ENCODE measurements at places on chromosomes 16 and 17. TPM values are rescaled to one million over a fixed set of nuclear protein-coding genes. Genes with fewer than 3 reads are reported as not detected.

Gene ZMYND15
- polyA plus RNA-seq = not detected

Gene HOXB4
- not detected for polyA plus RNA-seq

Gene CA4
- not detected for polyA plus RNA-seq

Gene C1QL1
- 0.19 TPM for polyA plus RNA-seq

Gene ST6GALNAC2
- not detected for polyA plus RNA-seq

Gene SOX8
- polyA plus RNA-seq = 3.9 TPM

Gene PRAC1
- polyA plus RNA-seq = not detected

Gene PDIA2
- polyA plus RNA-seq = 142 TPM

Gene ARL5C
- polyA plus RNA-seq = not detected

Gene DPEP1
- polyA plus RNA-seq = 0.96 TPM

Gene ZNF75A
- 58.3 TPM for polyA plus RNA-seq

Gene CCL1
- polyA plus RNA-seq = not detected

Gene CCL8
- not detected for polyA plus RNA-seq

Gene TBC1D3I
- 0.32 TPM for polyA plus RNA-seq

Gene CCDC200
- polyA plus RNA-seq = not detected

Gene TNP2
- not detected for polyA plus RNA-seq

Gene UMOD
- polyA plus RNA-seq = not detected

Gene NEUROD2
- not detected for polyA plus RNA-seq

Gene RAB37
- not detected for polyA plus RNA-seq

Gene OR1F1
- polyA plus RNA-seq = 2.5 TPM

Gene FLYWCH1
- polyA plus RNA-seq = 33.0 TPM

Gene GPRC5B
- 21.9 TPM for polyA plus RNA-seq

Gene SLC35G6
- polyA plus RNA-seq = not detected

Gene NUBP1
- 33.3 TPM for polyA plus RNA-seq

Gene SULT1A2
- polyA plus RNA-seq = not detected

Gene KIFC3
- polyA plus RNA-seq = 33.2 TPM

Gene OR4D1
- not detected for polyA plus RNA-seq

Gene RSAD1
- 73.5 TPM for polyA plus RNA-seq

Gene KDM6B
- polyA plus RNA-seq = 2.5 TPM

Gene TBC1D3C
- polyA plus RNA-seq = 8.1 TPM

Gene STXBP4
- polyA plus RNA-seq = 21.3 TPM

Gene FBXL19
- 124 TPM for polyA plus RNA-seq

Gene PIMREG
- 6.0 TPM for polyA plus RNA-seq

Gene SLC16A5
- polyA plus RNA-seq = not detected

Gene ADAP2
- 1.1 TPM for polyA plus RNA-seq

Gene HCFC1R1
- polyA plus RNA-seq = 19.0 TPM

Gene GP2
- polyA plus RNA-seq = not detected

Gene GP1BA
- not detected for polyA plus RNA-seq

Gene ZNF48
- 42.3 TPM for polyA plus RNA-seq

Gene ZP2
- polyA plus RNA-seq = not detected

Gene SLC47A2
- polyA plus RNA-seq = not detected

Gene NPTX1
- 0.56 TPM for polyA plus RNA-seq

All from neural cell (in vitro differentiated cells).